ENCODE measurements at places on chromosomes 7 and 10.

DNA sequence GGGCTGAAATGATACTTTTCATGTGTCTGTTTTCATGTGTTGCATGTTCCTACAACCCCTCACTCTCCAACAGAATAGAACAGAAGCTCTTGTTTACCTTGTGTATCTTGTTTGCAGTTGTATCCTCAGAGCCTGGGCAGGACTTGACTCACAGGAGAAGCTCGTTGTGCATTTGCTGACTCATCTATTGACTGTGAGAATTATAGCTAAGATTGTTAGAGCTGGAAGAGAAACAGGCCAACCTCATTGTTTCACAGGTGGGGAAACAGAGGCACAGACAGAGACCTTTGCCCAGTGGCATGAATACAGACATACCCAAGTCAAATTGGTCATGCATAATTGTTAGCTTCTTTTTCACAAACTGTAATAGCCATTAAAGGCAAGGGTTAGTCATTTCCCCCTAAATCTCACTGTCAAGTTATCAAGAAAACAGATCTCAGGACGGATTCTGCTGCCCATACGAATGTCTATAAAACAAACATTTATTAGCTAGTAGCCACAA, 4.6 kb upstream of the TSPAN15 start:
- peak; percentile 28 for DNase-seq

DNA sequence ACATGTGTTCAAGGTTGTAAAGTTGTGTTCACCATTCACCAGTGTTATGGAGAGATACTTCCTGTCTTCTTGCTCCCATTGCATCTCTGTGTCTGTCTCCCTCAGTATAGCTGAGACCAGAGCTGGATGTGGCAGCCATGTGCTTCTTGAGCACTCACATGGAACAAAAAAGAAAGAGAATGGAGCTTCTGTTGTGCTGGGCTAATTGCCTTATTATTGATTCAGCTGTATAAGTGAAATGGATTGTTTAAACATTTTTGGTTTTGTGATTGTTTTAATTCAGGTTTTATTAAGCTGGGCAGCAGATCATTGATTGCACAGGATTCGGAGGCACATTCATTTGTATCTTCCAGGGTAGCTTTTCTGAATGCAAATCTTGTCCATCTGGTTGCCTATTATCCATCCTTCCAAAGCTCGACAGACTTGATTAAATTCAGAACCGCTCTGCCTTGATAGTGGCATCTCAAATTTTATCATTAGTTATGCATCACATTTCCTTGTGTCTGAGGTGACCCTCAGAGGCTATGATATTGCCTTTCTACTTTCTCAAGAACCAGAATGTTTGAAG, 119.9 kb downstream of the CCNY start:
- DNase-seq: no peak

DNA sequence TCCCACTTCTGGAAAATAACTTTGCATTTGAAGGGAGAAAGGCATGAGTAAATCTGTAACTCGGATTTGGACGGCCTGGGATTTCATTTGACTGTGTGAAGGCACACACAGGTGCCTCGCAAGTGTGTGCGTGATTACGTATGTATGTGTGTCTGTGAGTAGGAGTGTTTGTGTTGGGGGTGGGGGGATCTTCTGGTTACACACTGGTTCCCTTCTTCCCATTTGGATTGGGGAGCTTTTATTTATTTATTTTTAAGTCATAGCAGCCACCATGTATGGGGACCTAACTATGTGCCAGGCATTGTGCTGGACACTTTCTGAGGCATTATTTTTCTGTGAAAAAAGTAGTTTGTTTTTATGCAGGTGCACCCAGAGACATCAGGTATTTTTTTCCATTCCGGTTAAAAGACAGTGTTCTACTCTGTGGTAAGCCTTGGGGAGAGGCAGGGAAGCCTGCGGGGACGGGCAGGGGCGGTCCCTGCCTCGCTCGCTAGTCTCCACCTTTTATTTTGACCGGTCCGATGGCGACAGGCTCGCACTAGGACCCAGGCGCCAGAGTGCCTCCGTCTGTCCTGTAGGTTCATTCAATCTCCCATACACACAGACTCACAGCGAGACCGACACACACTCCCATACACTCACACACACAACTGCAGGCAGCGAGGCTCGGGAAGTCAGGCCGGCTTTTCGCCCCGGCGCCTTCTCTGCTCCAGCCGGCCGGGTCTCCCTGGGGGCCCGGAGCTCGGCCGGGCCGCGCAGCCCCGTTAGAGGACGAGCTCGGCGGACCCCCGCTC, at the start of gene MXI1:
MXI1 (plus strand) TSS at position 595 of the 794 bp plus-strand sequence. CDS start 204 bp downstream, outside the sequence.
- no peak for DNase-seq

DNA sequence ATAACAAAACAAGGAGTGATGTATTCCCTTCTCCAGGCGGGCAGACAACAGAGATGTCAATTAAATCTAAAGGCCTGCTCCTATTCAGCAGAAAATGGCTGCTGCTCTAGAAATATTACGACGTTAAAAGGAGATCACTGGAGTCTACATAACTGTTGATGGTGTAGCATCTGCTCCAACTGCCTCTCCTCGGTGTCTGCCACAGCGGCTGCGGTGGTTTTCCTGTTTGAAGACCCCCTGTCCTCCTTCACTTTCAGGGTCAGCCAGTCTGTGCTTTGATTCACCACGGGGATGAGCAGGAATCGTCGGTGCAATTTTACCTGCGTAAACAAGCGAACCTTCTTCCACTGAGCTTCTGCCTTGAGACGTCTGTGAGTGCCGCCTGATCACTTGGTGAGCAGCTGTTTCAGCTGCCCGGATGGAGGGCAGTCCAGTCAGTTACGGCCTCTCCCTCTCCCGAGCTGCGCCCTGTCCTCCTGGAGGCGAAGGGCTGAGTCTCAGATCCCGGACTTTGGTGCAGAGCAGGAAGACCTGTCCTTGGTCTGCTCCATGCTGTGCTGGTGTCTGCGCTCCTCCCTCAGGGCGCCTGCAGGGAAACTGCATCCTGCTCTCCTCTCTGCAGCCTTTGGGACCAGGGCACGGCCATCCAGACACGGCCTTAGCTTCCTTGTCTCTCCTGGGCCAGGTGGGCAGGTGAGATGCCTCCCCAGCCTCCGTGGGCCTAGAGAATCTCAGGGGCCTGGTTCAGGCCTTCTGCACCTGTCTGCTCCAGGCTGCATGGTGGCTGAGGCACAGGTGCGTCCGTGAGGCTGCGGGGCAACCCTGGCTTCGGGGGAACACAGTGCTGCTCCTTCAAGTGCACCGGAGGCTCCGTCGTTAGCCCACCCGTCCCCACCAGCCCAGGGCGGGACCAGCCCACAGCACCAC, 326.6 kb downstream of the ADARB2 start:
- DNase-seq: no peak

DNA sequence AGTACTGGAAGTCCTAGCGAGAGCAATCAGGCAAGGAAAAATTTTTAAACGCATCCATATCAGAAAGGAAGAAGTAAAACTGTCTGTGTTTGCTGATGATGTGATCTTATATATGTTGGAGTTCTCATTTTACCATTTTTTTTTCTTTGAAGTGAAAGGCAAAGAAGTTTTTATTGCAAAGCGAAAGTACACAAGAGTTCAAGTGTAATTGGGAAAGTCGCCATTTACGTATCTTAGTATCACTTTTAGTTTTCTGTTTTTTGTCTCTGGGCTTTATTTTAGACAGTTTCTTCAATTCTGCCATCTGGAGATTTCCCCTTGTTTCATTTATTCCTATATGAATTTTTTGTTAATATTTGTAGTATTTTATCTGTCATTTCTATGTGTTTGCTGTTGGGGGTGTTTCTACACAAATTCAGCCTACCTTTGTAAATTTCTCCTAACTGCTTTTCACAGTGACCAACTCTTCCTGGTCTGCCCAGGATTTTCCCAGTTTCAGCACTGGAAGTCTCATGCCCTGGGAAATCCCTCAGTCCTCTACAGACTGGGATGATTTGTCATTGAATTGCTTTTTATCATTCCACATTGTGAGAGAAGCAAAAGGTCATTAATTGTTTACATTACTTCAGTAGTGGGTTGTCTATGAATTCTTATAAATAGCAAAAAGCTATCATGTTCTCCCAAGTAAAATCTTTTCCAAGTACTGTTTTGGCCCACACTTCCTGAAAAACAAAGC, 23.2 kb downstream of the BET1 start:
- no peak for DNase-seq

Measured in smooth muscle cell of the brain vasculature (primary cell).